Kidney capillary endothelial cell (primary cell): ENCODE measurements at places on chromosomes 1 and 21.

DNA sequence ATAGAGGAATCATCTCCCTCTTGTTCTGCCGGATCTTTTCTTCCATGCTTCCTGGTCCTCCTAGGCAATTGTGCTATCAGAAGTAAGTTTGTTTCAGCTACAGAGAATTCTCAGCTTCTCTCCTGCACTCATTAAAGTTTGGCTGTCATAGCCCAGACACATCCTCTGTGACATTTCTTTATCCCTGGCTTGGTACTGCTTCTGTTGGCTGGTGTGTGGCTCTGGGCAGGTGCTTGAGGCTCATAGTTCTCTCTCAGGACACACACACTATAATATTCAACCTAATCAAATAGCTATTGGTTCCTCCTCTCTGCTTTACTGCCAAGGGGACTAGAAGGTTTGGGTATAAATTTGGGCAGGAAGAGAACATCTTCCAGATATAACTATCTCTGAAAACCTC, 172.1 kb downstream of the ROR1 start:
- DNase-seq: no peak

- DNase-seq: no peak
Measured at GRCh38 chr1:23624440-23624839, 65.1 kb upstream of the ID3 start.

DNA sequence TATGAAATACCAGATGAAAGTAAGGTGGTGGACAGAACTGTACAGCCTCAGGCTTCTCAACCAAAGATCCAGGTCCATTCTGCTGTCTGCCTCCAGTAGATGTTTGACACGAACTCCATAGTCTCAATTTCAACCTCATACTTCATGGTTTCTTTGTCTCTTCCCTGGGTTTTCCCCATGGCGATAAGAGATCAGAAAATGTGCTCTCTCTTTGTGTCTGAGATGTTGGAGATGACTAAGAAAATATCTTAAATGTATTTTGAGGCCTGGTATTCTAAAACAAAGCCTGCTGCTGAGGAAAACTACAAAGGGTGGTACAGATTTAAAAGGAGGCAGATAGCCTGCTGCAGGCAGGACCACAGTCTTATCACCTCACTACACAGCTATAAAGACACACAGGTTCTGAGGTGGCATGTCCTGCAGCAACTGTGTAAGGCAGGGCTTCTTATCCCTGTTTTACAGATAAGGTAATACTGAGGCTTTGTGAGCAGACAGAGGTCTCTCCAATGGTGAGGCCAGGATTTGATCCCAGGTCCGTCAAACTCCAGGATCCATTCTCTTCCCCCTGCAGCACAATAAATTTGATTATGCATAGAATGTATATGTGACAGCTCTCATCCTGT, 40.0 kb upstream of the CACNA1E start:
- no peak for DNase-seq

DNA sequence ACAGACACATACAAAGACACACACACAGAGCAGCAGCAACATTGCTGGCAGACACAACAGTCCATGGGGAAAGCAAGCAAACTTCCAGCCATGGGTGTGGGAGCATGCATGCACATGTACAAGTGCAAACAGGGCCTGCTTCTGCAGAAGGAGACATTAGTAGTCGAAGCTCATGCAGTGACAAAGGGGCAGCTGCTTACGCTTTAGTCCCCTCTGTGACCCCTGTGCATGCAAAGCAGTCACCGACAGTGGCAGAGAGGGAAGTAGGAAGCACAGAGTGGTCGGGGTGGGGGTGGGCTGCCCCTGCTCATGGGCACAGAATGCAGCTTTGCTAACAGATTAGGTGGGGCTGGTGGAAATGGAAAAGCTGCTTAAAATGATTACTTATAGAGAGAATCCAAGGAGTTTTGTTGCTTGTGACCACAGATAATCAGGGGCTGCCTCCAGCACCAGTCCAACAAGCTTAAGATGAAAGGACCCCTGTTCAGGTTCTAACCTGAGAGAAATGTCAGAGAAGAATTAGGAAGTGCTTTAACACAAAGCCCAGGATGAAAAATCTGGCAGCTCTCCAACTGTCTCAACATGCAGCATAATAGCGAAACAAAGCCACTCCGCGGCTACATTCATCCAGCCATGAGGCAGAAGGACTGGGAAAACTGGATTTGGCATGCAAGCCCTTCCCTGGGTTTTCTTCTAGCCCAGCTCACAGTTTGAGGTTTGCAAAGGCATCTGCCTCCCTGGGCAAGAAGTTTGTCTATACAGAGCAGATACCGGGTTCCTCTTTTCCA, 378.9 kb downstream of the KCNH1 start:
- no peak for DNase-seq

GRCh38 chr1:198811449-198811848, 172.6 kb downstream of the PTPRC start:
- DNase-seq: no peak

- no peak for DNase-seq
Measured at GRCh38 chr1:201310986-201311355, 27.7 kb downstream of the PKP1 start.

- DNase-seq: peak; percentile 42
Measured at GRCh38 chr1:966135-966703, at the start of gene PLEKHN1. Gene PLEKHN1, plus strand, starts transcription at chr1:966482. Its CDS starts 50 bp downstream, at chr1:966532.

DNA sequence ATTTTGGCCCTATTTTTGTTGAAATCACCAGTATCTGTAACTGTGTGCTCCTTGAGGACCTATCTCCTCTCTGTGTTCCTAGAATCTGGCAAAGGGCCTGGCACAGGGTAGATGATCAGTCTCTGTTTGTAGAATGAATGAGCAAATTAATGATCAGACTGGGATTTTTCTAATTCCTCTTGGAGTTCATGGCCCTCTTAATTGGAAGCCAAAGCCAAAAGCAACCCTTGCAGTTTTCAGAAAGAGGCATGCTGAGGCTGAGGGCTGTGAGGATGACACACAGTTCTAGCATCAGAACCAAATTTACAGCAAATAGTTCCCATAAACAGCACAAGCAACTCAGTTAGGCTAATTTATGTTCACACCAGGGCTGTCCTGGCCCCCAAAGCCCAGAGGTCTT, 111.1 kb upstream of the BEND5 start:
- DNase-seq: no peak

DNA sequence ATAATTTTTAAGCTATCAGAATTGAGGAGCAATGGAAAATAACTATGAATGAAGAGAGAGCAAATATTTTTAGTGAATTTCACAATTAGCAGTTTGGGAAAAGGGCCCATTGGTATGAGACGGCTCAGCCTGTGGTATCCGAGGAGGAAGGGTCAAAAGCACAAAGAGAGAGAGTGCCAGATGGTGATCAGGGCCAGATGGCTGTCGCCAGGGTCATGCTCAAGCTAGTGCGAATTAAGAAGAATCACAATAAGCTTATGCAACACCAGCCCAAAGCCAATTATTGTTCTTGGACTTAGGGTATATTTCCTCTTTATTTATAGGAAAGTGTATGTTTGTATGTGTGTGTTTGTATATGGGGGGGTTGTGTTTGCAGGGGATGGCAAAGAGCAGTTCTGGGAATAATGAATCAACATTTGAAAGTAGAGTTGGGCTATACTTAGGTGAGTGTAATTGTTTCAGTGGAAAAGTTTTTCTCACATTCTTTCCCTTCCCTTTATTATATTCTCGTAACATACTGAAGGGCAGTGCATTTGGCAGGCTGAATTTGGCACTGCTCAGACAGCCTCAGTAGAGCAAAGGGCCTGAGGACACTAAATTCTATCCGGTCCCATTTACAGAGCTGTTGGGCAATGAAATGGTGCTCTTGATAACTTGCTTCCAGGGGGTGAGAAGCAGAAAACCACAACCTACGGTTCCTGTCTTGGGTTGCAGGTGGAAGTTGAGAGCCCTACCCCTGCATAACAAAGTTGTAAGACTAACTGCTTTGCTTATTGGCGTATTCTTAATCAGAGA, 19.5 kb upstream of the DDR2 start:
- no peak for DNase-seq

DNA sequence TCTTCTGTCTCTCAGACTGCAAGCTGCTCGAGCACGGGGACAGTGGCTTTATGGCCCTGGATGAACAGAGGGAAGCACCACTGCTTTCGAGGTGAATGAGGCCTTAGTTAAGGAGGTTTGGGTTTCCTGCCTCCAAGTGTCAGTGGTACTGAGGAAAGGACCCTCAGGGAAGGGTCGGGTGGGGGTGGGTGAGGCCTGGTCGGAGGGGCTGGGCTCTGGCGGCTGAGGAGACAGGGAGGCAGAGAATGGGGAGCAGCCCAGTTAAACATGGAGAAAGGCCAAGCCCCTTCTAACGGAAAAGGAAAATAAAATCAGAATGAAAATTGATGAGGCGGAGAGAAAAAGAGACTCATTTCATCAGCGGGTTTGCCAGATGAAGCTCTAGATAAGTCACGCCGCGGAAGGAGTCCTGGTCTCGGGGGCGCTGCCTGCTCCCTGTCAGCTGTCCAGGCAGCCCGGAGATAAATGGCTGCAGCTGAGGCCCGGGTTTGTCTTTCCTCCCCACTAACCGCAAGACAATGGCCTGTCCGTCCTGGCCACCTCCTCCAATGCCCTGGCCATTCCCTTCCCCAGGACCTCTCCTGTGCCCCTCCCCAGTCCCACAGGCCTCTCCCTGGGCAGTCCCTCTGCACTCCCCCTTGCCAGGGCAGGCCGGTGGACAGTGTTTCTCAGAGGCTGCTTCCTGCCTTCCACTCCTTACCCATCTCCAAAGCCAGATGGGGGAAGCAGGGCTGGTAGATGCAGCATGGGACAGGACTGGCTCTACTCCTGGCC, 55.2 kb downstream of the LRRN2 start:
- no peak for DNase-seq

DNA sequence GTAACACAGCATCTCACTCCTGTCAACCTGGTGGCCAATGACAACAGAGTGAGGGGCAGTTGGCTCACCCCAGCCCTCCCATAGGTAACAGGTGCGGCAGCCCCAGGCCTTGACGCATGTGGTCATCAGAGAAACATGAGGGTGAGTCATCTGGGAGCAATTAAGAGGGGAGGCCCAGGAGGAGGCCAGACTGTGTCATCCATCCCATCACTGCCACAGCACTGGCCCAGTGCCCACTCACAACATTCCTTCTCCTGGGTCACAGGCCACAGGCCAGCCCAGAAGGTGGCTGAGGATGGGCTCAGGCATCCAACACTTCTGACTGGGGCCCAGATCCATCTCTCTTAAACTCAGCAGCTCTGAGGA, 17.1 kb downstream of the TEX35 start:
- peak; percentile 57 for DNase-seq
